Lower lobe of right lung (tissue), 2 donors: ENCODE measurements at places on chromosomes 7 and 10.
A peak's percentile ranks its signal among the peaks of the same experiment; 100 is the strongest.

DNA sequence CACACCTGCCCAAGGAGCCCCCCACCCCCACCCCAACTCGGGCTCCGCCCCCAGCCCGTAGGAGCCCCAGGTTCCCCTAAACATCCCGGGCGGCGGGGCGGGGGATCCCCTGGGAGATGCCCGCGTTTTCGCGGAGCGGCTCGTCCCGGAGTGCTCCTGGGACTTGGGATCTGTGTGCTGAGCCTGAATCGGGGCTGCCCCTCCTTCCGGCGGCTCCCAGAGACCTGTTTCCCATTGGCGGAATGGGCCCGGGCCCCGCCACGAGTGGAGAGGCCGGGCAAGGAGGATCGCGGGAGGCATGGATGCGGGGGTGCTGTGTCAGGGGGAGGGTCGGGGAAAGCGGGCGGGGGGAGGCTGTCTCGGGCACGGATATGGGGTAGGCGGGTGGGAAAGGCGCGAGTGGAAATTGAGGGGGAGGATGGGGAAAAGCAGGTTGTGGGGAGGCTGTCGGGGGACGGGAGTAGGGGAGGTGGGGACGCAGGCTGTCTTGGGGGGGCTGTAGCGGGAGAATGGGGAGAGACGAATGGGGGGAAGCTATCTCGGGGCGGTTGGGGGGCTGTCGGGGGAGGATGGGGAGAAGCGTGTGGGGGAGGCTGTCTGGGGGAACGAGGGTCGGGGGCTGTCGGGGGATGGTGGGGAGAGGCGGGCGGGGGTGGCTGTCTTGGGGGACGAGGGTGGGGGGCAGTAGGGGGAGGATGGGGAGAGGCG is 572 bp upstream of the BHLHA15 start:
- DNase-seq = no peak

DNA sequence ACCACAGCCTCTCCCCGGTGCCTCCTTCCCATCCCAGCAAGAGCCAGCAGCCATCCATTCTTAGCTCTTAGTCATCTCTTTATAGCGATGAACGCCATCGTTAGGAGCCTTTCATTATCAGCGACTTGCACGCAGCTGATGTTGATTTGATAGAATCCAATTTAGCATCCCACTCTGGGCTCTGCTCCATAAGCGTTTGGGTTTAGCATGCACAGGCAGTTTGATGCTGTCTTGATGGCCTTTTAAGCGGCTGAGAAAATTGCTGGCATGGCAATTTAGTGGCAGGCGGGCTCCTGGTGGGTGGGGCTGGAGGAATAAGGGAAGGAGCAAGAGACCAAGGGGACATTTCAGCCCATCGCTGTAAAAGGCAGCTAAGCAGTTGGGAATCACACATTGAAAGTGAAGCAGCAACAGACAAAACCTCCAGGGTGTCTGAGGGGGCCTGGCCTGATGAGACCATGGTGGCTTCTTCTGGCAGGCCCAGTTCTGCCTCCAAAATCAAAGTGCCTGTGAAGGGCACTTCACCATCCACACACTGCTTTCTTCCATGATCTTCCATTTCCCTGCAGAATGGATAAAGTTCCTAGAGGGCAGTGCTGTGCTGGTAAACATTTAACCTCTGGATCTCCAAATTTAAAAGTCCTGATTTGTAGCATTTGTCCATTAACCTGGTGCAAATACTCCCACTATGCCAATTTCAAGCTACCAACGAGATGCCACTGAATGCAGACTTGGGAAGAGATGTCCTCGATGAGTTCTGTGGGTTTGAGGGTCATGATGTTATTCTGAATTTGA is 107.8 kb upstream of the PLXNA4 start:
- DNase-seq = no peak

- DNase-seq = no peak
These were observed 386.5 kb upstream of the SEMA3D start for GRCh38 chr7:85573346-85573745.

GRCh38 chr10:131961777-131962662 is 19.7 kb downstream of the BNIP3 start:
- DNase-seq = no peak

DNA sequence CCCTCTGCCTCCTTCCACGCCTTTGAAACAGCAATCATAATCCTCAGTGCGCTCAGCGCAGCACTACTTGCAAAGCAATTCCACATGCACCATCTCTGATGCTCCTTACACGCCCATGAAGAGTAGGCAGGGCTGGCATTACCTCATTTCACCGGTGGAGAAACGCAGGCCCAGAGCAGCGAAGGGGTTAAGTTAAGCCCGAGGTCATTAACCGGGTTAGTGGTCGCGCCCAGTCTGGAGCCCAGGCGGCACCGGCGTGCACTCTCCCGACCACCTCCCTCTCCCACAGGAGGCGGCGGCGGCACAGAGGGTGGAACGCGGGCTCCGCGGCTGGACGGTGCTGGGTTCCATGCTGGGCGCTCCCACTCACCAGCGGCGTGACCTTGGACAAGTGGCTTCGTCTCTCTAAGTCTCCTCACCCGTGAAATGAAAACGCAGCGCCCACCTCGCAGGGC is 515 bp downstream of the FASTK start:
- no peak for DNase-seq

GRCh38 chr7:152881893-152882292 is 122.3 kb downstream of the ACTR3B start:
- no peak for DNase-seq

GRCh38 chr7:28358423-28358868 is 53.9 kb upstream of the CREB5 start:
- DNase-seq = no peak

DNA sequence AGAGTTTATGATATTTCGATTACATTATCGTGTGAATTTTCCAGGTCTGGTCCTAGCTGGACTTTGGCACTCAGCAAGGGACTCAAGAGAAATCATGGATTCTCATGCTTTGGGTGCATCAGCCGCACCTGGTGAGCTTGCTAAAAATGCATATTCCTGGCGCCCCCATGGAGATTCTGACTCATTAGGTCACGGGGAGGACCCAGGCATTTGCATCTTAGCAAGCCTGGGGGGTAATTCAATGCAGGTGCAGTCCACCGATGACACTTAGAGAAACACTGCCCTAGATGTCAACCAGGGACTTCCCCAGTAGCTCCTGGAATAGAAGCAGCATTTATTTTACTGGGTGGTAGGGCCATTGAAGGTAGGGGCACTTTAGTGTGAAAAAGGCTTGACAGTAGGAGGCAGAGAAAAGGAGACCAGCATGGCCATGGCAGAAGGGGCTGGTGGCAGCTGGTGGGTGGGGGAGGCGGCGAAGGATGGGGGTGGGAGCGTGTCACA is 29.9 kb upstream of the PDCD4 start:
- no peak for DNase-seq

GRCh38 chr10:92517034-92517655 is 56.7 kb downstream of the IDE start:
- DNase-seq = no peak

DNA sequence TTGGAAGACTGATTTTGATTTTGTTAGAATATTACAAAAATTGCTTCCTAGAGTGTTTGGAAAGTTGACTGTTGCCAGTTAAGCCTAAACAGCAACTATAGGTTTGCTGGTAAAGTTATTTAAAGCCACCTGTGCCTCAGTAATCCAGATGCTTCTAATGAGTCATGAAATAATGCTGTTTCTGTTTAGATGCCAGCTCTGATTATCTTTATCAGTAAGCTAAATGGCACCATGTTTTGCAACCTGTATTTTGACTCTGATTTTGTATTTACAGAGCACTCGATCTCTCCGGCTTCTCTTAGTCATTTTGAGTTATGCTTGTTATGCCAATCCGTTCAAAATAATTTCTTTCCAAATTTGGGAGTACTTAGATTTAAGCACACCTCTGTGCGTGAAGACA is 366.1 kb downstream of the EXOC4 start:
- DNase-seq = no peak

DNA sequence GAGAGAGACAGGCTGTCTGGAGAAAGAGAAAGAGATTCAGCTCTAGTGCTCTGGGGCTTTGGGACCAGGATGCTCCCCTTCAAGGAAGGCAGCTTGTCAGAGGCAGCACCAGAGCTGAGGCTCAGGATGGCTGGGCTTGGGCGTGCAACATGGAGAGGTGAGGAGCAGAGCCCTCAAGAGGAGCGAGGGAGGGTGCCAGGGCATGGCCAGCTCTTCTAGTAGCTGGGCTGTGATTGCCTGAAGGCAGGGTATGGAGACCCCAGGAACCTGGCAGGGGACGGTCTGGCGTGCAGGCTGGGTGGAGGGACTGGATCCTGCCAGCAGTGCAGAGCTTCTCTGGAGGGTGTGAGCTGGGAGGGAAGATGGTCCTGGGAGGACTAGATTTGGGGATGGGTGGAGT is 40.2 kb downstream of the ANTXRL start:
- no peak for DNase-seq

- peak; percentile 70 for DNase-seq
These were observed 54.2 kb downstream of the TACR2 start for GRCh38 chr10:69362471-69362954.

GRCh38 chr7:36440880-36441279 is 51.2 kb downstream of the ANLN start:
- no peak for DNase-seq

GRCh38 chr10:22244001-22244400 is 26.2 kb upstream of the EBLN1 start:
- DNase-seq = no peak

DNA sequence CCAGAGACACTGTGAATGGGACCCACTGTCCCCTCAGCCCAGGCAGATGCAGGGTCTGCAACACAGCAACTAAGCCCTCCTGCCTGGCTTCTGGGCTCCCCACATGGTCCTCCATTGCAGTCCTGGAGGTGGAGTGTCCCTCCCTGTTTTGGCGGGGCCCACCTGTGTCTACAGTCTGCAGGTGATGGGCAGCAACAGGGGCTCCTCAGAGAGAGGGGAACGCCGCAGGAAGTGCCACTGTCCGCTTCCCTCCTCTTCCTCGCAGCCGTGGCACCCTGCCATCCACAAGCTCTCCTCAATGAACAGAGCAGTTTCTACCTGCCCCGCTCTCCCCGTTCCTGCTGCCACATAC is 9.3 kb downstream of the CAMK2G start:
- DNase-seq = no peak

GRCh38 chr10:98416606-98417388 is 1.8 kb upstream of the PYROXD2 start:
- DNase-seq = no peak

DNA sequence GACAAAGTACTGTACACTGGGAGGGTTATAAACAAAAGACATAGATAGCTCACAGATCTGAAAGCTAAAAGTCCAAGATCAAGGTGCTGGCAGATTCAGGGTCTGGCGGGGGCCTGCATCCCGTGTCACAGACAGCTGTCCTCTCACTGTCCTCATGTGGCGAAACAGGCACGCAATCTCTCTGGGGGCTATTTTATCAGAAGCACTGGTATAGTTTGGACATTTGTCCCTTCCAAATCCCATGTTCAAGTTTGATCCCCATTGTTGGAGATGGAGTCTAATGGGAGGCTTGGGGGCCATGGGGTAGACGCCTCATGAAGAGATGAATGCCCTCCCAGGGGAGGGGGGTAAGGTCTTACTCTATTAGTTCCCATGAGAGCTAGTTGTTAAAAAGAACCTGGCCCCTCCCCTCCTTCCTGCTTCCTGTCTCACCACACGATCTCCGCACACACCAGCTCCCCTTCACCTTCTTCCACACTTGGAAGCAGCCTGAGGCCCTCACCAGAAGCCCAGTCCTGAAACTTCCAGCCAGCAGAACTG is 72.5 kb upstream of the UCN3 start:
- DNase-seq = no peak

DNA sequence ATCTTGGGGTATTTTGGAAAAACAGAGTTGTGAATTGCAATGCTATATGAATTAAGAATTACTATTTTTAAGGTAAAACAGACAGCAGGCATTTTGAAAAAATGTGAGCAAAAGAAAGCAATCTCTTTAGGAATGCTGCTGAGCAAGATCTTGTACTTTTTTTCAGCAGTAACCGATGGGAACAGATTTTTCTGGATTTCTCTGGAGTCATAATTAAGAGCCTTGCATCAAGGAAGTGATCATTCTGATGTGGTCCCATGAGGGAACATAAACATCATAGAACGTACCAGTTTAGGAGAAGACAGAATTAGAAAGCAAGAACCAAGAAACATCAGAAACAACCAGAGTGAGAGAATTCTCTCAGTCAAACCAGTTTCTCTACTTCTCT is 157.0 kb upstream of the AGR3 start:
- DNase-seq = no peak

DNA sequence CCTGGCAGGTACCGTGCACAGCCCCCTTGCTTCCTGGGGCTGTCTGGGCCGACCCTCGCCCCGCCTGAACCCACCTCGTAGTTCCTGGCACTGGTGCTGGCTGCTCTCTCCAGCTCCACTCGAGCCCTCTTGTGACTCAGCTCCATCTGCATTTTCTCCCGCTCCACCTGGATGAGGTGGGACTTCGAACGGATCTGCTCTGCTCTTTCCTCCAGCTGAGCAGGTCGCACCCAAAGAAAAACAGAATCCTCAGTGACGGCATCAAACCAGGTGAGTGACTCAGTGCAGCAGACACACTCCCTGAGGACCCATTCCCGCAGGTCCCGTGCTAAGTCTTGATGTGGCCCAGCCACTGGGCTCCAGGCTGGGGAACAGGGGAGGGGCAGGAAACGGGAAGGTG is 7.4 kb downstream of the MAD1L1 start:
- DNase-seq = no peak

DNA sequence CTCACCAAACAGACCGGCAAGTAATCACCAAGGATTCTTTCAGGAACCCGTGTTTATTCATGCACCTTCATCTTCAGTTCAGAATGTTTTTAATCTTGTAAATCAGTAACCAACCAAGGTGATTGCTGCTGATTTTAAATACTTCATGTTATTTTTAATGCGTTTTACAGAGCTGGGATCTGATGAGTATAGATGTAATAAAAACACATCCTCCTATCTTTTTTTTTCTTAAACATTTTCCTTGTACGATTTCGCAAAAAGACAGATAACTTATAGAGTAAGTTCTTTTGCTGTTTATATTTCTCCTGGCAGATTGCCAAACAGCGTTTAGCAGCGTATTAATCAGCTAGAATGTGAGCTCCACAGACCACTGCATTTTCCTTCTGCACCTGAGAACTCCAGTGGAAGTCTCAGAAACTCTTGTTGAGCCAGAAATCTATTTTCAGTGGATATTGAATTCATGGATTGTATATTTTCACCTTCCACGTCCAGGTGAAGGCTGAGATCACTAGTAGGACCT is 397.8 kb upstream of the NRP1 start:
- DNase-seq = no peak

DNA sequence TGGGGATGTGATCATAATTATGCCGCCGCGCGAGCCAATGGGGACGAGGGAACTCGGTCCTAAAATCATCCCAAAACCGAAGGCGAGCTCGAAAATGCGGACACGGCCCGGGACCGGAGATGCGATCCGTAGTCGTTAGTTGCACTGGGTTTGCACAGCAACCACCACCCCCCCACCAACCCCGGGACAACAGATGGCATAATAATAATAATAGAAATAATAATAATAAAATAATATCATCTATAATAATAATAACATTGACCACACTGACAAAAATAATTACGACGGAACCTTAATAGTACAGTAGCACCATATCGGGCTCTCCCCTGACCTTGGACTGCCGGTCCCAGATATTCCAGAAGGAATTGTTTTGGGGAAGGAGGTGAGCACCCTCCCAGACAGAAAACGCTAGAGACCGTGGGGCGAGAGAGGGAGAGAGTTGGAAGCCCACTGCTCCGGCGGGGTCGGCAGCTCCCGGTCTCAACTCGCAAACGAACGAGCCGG is 1.1 kb upstream of the EMX2 start:
- DNase-seq = no peak

- no peak for DNase-seq
These were observed 446.5 kb upstream of the NRP1 start for GRCh38 chr10:33780961-33781360.
